Endothelial cell (in vitro differentiated cells): ENCODE measurements at places on chromosomes 12 and 14.

DNA sequence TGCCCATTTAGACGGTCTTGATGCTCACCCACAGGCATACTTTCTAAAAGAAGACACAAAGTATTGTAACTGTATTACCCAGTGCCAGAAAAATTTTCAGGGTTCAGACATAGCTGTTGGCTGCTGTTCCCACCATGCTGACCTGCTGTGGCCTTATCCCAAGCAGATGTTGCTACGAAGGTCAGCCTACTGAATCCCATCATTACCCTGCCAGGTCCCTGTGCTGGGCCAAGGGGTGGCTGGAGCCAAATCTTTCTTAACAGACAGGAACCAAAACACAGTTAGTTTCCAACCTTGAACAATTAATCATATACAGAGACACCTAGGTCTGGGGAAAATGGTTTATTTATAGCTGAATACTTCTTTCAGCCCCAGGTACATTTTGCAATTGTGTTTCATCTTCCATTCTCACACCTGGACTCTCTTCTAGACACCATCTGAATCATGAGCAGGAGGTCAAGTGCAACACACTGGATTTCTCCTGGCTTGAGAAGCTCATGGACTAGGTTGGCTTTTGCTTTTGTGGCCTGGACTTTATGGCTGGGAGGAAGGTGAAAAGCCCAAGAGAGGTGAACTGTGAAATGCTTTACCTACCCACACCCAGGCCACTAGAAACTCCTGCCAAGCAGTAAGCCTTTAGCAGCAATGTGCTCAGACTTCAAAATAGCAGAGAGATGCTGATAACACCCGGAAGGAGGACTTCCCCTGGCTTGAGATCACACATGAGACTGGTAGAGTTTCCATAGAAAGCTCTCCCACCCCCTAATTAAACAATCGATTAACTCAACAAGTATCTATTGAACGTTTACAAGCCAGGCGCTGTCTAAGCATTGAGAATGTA lies 150.1 kb downstream of the SUDS3 start:
- DNase-seq: no peak

DNA sequence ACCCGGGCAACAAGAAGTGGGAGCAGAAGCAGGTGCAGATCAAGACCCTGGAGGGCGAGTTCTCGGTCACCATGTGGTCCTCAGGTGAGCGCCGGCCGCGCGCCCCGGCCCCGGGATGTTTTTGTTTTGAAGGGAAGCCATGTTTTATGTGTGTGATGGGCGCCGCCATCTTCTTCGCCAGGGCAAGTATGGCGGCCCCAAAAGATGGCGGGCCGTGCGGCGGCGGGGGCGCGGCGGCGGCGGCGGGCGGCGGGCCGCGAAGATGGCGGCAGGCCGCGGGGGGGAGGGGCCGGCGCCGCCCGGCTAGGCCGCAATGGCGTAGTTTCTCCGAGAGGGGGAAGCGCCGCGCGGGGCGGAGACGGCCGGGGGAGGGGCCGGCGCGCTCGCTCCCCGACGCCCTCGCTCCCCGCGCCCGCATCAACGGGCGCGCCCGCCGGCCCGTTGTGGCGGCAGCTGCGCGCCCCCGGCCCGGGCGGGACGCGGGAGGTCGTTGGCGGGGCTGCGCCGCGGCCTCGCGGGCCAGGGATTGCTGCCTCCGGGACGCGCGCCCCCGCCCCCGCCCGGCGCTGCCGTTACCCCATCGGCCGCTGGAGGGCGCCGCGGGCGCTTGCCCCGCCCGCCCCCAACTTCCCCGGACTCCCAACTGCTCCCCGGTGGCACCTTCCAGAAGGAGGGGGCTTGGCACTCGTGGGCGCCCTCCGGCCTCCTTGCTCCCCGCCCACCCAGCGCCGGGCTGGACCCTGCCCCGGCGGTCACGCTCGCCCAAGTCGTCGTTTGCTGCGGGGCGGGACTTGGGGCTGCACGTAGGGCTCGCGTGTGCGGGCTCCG lies 1.1 kb downstream of the YY1 start:
- DNase-seq: peak; percentile 83

DNA sequence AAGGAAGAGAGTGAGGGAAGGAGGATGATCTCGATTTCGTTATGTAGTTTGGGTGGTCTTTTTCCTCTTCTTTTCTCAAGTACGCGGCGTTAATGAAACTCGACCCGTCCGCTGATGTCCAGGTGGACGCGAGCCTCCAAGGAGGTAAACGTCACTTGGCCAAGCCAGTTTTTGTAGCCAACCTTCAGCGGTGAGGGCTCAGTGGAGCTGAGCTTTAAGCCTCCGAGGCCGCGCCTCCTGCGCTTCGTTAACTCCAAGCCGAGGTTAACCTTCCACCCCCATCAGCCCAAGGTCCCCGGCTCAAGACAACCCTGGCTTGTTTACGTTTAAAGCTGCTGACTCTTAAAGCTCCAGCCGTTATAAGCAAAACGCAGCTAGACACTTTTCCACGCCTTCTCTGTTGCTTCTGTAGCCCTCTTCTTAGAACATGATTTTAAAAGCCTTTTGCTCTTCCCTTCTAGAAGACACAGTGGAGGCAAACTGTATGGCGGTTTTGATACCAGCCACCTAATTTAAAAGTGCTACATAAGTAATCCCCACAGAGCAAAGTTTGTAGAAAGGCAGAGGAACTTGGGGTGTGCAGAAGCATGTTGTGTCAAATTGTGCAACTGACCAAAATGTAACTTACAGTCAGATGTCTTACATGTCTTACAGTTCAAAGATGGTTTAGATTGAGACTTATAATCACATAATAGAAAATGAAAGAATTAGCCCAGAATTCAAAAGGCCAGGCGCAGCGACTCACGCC lies 923 bp upstream of the ITPR2 start:
- no peak for DNase-seq

DNA sequence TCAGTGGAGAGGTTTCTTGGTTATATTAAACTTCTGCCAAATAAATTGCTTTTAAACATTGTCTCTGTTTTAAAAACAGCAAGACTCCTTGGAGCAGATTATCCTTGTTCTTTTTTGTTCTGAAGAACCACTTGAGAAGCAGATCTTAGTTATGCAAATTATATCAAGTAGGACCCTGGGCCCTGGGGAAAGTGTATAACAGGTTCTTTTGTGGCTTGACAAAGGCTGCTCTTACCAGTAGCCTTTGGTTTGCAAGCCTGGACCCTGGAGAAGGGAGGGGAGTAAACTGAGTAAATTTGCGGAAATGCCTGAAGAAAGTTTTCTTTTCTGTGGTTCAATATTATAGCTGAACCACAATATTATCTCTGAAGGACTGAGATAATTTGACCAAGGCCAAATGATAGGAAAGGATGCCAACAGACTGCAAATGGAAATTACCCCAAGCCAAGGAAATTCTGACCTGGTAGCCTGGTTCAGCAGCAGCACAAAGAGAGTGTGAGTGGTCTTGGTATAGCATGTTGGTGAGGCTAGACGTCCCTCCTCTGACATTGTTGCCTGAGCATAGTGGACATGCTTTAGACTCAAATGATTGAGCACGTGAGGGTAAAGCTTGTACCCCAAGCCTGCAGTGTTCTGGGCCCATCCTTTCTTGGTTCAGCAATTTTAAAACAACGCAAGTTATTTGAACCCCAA lies 30.4 kb upstream of the SIX1 start:
- no peak for DNase-seq

GRCh38 chr14:100285913-100286400 lies 20.3 kb downstream of the SLC25A29 start:
- no peak for DNase-seq

DNA sequence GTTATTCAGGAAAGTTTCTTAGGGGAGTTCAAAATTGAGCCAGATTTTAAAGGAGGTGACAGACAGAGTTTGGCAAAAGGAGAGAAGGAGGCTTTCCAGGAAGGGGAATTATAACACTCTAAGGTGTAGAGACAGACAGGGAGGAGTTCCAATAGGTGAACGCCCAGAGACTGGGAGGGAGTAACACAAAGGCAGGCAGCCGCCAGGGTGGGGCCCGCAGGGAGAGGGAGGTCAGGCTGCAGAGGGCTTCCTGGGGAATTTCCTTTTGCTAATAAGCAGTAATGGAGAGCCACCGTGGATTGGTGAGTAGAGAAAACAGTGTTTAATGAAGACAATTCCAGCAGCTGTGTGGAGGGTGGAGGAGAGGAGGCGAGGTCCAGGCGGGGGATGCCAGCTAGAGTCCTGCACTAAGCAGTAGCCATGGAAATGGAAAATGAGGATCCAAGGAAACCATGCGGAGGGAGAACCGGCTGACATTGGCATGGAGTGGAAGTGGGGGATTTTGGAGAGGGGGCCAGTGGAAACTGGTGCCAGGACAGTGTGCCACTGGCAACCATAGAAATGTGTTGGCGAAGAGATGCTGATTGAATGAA lies 22.2 kb downstream of the GRIN2B start:
- DNase-seq: no peak
